ENCODE measurements at places on chromosomes 11 and 22.
A peak's percentile ranks its signal among the peaks of the same experiment; 100 is the strongest.

GRCh38 chr22:27377501-27378295, 423.9 kb downstream of the MN1 start:
- DNase-seq: peak; percentile 41

GRCh38 chr22:42893371-42894150, 36.5 kb upstream of the ARFGAP3 start:
- no peak for DNase-seq

DNA sequence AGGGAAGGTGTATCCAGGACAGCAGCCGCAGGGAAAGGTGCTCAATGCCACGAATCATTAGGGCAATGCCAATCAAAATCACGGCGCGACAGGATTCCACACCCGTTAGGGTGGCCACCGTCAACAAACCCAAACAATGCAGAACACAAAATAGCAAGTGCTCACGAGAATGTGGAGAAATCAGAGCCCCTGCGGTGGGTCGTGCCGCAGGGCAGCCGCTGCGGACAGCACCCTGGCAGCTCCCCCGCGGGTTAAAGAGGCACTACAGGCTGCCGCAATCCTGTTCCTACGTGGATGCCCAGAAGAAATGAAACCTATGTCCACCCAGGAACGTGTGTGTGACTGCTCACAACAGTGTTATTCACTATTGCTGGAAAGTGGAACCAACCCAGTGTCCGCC, 17.1 kb upstream of the TH start:
- DNase-seq: no peak

- no peak for DNase-seq
These were observed 27.9 kb downstream of the PPFIA1 start for GRCh38 chr11:70298243-70298915.

GRCh38 chr11:86641537-86642261, 30.7 kb downstream of the ME3 start:
- no peak for DNase-seq

GRCh38 chr11:1352696-1353382, 36.9 kb upstream of the BRSK2 start:
- no peak for DNase-seq

GRCh38 chr11:116773203-116774097, 663 bp upstream of the BUD13 start:
- DNase-seq: no peak

DNA sequence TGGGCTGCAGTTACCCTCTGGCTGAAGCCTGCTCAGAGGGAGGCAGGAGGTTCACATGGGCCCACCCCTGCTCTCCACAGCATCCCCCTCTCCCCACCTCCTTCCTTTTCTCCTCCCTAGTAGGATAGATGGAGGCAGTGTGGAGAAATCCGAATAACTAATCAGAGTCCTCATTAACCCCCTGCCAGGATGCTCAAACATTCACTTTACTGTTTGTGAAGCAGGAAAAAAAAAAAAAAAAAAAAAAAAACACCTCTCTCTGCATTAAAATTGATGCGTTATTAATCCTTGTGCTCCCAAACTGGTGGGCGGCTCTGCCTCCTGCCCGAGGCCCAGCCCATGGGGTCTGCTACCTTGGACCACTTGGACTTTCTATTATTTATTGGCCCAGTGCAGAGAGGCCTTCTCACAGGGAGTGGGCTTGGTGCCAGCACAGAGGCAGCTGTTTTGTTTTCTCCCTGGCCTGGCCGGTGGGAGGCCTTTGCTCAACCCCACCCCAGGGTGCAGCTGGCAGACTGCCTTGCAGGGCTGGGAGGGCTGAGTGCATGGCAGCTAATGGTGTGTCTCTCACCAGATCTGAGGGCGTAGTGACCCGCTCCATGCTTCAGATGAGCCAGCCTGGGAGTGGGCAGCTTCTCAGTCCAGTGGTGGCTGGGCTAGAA, 150.7 kb downstream of the PKNOX2 start:
- DNase-seq: no peak

DNA sequence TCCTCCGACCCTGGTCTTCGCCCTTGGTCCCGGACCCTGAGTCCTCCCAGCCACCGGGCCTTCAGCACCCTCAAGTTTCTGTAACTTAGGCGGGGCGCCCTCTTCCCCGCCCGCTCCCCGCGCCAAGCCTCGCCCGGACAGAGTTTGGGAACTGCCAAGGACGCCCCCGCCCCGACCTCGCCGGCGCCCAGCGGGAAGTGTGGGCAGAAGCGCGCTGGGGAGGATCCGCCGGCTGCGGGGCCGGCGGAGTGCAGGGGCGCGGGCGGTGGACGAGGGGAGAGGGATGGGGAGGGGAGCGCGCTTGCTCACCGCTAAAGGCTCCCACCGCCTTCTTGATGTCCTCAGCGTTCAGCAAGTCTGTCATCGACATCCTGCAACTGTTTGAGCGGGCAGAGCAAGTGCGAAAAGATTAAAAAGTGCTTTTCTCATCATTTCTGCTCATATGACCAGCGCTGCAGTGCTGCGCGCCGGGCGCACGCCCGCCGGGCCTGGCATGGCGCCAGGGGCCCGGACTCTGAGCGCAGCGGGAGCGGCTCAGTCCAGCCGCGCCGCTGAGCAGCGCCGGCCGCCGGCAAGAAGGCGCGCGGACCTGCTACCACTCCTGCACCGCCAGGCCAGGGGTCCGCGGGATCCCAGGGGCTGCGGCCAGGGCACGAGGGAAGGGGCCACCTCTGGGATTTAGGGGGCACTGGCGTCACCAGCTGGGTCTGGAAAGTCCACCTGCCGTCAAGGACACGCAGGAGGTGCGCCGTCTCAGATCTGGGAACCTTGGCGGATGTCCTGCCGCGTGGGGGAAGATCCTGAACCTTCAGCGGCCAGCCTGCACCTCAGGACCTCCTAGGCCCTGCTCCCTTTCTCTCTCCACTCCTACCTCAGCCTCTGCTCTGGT, at the start of gene PVALB:
PVALB (minus strand) TSS at position 400 of the 889 bp plus-strand sequence; CDS start at position 370, 30 bp downstream.
- DNase-seq: no peak

DNA sequence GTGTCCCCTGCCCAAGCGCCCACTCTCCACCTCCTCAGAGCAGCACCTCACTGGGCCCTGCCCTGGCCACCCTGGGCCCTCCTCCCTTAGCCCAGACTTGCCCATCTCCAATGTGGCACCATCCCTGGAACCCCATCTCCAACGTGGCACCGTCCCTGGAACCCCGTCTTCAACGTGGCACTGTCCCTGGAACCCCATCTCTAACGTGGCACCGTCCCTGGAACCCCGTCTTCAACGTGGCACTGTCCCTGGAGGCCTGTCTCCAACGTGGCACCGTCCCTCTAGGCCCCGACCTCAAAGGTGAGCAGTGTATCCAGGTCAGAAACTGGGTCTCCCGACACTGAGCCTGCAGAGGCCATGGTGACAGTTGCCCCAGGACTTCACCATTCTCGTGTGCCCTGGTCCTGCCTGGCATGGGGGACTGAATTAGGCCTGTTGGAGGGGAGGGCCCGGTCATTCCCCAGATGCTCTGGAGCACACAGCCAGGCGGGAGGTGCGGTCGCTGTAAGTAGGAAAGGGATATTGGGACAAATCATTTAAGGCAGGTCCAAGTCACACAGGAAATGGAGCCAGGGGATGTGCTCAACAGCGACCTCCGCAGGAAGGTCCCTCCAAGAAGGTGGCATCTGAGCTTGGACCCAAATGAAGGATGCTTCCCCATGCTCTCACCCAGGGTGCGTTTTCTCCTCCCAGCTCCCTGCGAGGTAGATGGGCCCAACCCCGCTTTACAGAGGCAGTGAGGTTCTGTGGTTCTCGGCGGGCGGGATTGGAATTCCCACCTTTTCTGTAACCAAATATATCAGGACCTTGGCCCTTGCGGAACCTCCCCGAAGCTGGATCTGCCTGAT, 2.4 kb upstream of the CTSD start:
- DNase-seq: no peak

DNA sequence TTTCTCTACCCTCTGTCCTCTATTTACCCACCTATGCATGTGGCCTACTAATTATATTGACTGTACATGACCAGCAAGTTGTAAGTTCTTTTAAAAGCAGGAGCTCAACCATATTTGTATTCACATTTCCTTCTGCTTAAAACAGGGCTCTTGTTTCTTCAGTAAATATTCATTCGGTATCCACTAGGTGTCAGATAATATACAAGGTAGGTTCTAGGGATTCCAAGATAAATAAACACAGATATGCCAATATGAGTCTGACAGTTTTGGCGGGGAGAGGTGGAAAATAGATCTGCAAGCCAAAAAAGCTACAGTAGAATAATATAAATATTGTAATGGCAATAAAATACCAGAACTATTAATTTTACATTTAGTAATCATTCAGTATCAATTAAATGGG, 15.3 kb upstream of the RAB30 start:
- DNase-seq: no peak

DNA sequence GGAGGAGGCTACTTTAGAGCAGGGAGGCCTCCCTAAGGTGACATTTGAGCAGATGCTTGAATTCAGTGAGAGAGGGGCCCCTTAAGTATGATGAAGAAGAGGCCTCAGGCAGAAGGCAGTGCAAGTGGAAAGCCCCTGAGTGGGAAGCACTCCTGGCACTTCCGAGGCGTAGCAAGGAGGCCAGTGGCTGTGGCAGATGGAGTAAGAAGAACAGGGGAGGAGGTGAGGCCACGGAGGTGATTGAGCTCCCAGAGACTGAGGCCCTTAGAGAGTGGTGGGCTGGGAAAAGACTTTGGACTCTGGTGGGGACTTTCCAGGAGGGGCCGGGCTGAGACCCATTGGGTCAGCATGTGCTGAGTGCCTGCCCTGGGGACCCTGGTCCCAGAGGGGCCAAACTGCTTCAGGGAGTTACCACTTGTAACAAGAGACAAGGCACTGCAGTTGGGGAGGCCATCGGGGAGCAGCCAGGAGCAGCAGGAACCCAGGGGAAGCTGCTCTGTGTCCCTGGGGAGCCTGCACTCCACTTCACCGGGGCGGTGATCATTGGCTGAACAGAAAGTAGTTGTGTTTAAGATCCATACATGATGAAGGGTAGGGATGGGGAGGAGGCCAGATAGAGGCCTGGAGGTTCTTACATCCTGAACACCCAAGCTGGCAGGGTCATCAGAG, 2.5 kb upstream of the CENPM start:
- DNase-seq: no peak

DNA sequence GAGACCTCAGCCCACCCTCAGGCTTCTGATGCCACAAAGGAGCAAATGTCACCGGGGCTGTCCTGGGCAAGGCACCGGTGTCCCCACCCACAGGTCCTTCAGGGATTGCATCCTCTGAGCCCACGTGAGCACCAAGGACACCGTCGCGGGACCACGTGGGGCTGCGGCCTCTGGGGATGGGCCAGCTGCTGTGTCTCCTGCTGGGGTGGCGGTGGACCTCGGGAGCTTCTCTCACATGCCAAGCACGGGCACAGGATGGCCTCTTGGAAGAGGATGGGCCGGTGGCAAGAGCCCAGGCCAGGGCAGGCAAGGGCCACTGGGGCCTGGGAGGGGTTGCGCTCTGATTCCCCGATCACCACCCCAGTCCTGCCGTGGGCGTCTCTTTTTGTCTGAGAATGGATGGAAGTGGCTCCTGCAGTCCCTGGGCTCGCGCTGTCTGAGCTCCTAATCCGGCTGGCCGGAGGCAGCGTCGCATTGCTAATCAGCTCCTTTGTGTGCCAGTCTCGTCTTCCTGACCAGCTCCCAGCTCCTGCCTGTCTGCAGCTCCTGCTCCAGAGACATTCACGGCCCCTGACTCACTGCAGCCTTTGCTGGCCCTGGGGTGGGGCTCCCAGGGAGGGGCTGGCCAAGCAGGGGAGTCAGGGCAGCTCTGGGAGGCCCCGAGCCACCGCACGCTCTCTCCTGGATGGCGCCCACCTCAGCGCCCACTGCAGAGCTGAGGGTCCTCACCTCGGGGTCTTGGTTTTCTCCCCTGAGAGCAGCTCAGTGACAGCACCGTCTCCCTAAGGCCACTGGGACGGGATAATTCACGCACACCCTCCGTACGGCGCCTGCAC, 146.7 kb downstream of the CTTN start:
- peak; percentile 82 for DNase-seq

DNA sequence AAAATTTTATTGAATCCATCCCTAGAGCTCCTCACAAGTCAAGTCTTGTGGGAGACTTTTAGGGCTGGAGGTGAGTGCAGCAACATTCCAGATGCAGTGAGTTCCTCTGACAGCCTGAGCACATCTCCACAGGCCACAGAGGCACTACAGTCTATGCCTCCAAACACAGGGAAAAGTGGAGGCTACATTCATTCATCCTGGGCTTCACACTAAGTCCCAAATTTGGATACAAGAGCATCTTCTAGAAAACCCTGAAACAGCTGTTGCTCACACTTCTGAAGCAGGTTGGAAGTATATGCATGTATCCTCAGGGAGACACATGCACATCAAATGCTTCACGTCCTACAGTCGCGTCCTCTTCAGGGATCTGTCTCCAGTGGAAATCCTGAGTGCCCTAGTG, 1.2 kb downstream of the CD3D start:
- DNase-seq: no peak

- no peak for DNase-seq
These were observed 4.3 kb downstream of the CYB561A3 start for GRCh38 chr11:61357233-61357893.

- DNase-seq: peak; percentile 51
These were observed 118.1 kb downstream of the BBOX1 start for GRCh38 chr11:27158456-27159334.

DNA sequence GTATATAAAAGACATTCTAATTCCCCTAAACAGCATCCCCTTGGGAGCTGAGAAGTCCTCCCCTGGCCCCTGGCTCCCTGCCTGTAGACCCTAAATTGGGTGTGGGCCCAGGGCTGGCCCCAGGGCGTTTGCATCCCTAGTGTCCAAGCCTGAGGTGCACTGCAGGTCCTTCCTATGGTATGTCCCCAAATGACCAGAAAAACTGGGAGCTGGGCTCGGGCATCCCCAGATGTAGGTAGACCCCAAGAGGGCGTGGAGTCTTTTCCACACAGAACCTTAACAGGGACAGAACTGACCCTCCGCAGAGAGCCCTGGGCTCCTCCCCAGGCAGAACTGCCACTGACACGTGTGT, 782 bp upstream of the OSBPL5 start:
- DNase-seq: no peak

- no peak for DNase-seq
These were observed 4.4 kb downstream of the POLA2 start for GRCh38 chr11:65266210-65266609.

DNA sequence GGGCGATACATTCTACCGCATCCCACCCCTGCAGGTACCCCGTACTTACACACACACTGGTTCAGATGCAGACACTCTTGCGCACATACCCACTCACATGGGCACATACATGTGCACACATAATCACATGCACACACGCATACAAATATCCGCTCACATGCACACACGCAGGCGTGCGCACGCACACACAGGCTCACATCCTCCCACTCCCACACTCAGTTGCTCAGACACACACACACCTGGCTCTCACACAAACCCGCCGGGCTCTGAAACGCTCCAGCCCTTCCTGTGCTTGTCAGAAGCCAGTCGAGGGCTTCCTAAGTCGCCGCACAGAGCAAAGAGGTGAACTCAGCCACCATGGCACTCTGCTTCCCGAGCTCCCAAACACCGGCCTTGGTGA, 164.5 kb downstream of the CRYBB2 start:
- DNase-seq: peak; percentile 59

DNA sequence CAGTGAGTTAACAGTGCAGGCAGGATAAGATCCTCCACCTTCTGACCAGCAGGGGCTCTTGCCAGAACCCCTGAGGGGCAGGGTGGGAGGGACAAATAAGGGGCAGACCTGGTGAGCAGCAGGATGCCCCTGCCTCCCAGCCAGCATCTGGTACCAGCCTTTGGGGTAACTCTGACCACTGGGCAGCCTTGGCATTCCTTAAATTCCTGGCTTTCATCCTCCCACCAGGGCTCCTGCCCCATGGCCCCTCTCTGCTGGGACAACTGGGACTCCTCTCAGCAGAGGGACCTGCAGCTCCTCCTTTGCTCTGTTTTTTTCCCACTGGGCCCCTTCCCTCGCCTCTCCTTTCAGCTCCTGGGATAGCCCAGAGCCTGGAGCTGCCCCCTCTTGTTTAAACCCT, 98.0 kb upstream of the CD82 start:
- DNase-seq: peak; percentile 61

Measured in ecto neural progenitor cell (in vitro differentiated cells).